Thyroid gland (tissue), 4 donors: ENCODE measurements at places on chromosomes 11 and 22.

DNA sequence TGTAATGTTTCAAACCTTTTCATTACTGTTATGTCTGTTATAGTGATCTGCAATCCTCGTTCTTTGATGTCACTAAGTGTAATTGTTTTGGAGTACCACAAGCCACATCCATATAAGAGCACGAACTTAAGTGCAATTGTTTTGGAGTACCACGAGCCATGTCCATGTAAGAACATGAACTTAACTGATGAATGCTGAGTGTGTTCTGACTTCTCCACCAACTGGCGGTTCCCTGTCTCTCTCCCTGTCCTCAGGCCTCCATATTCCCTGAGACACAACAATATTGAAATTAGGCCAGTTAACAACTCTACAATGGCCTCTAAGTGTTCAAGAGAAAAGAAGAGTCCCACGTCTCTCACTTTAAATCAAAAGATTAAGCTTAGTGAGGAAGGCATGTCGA, 23.5 kb downstream of the TESMIN start:
- DNase-seq, result no peak

DNA sequence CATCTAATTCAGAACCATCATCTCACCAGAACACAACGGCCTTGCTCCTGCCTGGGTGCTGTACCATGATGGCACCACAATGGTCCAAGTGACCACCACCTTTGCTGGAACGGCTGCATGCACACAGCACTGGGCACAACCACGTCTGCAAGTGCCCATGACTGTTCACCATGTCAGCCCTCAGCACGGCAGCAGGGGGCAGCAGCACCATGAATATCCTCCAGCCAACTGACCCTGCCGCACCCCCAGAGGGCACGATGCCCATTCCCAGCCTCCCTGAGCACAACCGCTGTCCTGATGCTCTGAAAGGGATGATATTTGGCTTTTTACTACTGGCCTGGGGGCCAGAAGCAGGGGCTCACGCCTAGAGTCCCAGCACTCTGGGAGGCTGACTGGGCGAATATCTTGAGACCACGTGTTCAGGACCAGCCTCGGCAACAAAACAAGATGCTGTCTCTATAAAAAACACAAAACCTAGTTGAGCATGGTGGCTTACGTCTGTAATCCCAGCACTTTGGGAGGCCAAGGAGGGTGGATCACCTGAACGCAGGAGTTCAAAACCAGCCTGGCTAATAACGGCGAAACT, 25.7 kb downstream of the DRD4 start:
- DNase-seq, result peak; percentile 66

DNA sequence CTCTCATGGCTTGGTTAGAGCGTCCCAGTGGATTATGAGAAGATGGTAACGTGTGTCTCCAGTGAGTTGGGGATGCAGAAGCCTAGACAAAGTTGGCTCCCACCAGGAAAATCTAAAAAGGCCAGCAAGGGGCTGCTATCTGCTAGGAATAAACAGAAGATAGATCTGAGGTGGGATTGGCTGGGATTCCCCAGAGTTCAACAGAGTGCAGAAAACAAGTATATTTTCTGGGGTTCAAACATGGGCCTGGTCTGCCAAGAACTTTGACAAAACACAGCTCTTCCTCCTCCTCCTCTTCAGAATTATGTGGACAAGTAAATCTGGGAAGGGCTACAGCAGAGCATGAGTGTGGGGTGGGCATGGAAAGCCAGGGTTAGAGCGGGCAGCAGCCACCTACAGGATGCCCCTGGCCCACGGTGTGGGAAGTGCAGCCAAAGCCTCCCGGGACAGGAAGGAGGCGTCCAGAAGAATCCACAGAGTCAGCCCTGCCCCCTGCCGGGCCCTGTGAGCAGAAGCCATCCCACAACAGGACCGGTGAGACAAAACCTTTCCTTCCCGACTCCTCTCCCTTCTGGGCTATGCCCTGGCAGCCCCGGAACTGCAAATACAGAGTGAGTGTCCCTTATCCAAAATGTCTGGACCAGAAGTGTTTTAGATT, 67.1 kb downstream of the CD82 start:
- DNase-seq, result no peak

DNA sequence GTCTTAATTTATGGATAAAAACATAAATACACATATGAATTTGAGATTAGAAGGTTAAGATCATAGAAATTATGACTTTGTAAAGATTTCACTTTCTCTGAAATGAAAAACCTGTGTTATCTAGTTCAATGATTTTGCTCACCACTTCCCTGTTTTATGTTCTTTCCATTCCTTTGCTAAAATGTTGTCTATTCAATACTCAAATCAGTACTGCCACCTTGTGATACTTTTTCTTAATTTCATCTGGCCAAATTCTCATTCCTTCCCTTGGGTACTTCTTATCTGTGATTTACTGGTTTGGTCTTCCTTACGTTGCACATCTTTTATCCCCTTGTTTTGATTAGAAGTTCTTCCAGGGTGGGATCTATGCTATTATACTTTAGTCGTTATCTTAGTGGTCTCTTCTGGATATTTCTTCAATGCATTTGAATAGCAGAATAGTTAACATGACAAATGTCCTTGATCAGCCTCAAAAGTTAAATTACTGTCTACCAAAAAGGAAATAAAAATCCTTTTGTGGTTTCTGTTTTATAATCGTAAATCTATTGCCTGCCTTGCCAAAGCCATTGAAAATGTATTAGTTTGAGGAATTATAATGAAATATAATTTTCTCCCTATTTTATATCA, 197.0 kb downstream of the PGR start:
- DNase-seq, result no peak
